ENCODE measurements at places on chromosomes 3 and 15. TPM values are rescaled to one million over a fixed set of nuclear protein-coding genes. Genes with fewer than 3 reads are reported as not detected.

- DNase-seq: no peak
Measured at GRCh38 chr3:123755085-123755484, 129.0 kb downstream of the MYLK start.

DNA sequence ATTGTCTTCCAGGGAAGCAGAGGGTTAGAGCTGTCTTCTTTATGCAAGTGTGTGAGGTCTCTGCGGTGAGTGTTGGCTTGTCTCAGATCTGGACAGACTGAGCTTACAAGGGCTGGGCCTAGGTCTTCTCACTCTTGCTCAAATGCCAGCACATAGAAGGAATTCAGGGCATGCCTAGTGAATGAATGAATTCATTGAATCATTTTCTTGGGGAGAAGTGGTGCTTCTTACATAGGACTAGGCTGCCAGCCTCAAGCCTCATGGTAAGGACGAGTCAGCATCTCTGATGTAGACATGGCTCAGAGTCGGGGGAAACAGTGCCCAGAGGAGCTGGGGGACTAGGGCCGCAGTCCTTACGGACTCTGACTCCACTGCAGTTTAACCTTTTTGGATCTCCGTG, 17.2 kb downstream of the MKRN2 start:
- DNase-seq: peak; percentile 52

DNA sequence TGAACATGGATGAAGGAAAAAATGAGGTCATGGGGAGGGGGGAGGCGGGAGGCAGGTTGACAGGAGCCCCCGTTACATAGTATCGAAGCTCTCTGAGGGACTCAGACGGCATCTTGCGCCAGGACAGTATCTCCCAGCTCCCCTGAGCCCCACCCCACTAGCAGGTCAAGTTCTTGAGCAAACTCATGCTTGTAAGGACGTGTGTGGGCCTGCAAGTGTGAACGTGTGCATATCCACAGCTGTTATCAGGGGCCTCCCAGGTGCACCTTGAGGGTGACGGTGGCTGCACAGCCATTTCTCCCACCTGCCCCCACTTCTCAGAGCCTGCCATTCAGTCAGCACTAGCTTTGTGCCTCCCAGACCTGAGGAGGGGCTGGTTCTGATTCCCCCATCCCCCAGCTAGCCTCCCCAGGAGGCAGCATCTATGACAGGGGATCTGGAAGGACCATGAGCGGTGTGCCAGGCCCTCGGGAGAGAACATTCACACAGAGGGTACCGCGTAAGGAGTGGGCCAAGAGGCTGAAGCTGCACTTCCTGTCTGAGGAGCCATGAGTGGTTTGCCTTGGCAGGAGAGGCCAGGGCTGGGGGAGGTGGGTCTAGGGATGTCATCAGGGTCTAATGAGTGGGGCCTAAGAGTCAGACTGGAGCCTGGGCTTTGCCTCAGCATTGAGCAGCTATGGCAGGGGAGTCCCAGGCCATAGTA, 2.9 kb downstream of the SEMA3F start:
- peak; percentile 44 for DNase-seq

DNA sequence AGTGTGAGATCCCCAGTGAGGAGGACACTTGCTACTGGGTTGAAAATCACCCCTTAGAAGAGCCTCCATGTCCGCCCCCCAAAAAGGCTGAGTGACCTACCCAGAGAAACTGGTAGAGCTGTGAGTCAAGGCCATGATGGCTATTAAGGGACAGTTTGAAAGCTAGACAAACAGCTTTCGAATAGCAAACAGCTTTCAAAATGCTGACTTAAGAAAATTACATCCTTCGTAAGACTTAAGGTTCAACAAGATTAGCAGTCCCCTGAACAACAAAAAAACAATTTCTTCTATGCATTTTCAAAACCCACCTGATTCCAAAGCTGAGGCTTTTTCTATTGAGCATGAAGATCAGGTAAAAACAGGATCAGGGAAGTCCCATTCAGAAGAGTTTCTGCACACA, 269.7 kb upstream of the SOX2 start:
- no peak for DNase-seq

DNA sequence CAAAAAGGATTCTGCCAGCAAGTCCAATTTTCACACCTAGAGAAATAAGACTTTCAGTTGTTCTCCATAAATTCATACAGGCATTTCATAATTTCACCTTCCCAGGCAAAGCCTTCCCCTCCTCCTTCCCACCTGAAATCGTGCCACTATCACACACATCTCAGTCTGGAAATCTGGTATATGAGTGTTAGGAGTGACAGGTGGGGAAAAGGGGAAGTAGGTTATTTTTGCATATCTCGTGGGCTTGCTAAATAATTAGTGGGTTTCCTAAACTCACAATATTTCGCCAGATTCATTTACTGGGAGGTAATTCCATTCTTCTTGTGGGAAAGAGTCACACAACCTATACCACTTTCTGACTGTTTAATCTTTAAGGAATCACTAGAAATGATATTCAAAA, 7.4 kb downstream of the ALDH1A2 start:
- DNase-seq: no peak

GRCh38 chr3:67587811-67588210, 66.6 kb downstream of the SUCLG2 start:
- DNase-seq: no peak

DNA sequence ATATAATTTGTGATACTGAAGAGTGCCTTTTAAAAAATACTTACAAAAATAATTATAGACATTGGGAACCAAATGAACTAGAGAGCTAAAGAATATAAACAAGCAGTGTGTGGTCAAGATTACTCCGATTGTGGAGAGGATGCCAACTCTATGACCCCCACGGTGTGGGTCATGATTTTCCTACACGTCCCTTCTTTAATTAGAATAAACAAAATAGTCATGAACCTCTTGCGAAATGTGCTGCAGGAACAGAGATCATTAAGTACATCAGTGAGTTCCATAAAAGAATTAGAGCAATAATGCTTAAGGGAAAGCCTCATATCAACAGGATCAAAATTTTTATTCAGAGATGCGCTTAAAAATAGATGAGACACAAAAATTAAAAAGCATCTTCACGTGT, 476.6 kb upstream of the ROBO1 start:
- DNase-seq: peak; percentile 38

DNA sequence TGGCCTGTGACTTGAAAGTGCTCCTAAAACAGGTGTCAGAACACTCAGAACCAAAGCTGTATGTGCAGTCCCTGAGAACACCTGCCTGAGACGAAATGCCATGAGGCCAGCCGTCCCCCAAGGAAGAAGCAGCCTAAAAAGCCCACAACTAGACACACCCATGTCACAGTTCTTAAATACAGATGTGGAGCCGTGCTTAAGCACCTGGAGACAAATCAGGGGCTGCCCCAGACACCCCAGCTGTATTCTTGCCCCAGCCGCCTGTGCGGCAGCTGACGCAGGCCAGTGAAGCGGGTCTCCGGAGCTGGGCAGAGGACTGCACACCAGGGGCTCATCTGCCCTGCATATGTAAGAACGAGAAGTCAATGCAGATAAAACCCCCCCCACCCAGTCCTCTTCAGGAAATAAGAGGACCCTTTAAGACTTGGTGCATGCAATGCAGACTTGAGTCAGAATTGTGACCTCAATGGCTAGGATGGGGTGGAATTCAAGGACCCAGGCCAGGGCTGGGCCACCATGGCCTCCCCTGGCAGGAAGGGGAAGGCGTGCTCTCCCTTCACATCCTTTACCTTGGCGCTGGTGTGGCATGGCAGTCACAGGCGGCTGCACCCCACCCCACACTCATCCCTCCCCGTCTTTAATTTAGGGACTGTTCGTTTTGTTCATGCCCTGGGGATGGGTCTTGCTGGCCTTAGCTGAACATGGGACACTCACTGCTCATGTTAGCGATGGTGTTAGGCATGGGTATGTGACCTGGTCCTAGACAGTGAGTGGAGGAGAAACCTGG, 27.7 kb upstream of the PLXNA1 start:
- no peak for DNase-seq

- DNase-seq: no peak
Measured at GRCh38 chr3:184480831-184481230, 80.8 kb upstream of the EPHB3 start.

DNA sequence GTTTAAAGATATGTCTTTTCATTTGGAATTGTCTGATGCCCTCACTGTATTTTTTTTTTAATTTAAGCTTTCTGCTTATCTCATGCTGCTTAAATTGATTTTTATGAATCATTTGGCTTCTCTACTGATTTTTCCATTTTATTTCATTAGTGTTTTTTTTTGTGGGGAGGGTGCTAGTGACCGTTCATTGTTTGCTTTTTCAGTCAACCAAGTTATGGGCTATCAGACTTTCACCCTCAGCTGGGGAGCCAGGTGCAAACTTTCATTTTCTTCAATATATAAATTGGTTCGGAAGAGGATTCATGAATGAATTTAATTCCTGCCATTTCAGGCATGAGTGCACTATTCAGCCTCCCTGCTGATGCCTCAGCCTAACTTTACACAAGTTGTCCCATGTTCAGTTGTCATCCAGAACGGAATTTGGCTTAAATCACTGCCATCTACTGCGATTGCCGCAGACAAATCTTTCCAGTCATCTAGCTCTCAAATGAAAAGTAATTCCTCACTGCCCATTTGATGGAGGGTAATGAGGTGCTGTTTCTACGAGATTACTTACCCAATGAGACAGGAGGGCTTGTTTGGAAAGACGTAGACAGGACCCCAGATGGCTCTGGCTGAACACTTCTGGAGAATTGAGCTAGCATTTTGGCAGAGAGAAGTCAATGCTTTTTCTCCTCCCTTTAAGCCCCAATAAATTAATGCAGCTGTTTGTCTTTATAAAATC, 89.9 kb upstream of the RORA start:
- no peak for DNase-seq

DNA sequence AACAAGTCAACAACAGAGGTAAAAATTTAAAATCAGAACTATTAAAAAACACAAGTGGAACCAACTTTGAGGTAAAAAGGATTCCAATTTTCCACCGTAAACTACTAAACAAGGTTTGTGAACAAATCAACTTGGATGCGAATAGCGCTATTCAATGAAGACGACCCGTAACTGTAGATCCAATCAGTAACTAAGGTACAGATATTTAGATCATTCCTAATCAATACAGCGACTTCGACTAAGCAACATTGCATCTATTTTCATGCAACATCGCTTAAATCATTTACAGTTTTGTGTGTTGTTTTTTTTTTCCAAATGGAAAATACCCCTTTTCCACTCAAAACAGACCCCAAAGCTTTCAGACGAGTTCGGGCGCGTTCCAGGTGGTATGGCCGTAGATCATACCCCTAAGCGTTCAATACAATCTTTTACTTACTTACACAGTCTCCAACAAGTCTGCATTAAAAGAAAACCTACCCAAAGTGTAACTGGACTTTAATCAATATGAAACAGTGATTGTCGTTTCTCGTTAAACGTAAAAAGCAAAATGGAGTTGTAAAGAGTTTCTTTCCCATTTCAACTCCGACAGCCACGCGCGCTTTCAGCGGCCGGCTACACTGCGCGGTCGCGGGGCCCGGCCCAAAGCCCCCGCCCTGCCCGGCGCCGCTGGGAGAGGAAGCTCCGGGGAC, 786 bp downstream of the RHOA start:
- no peak for DNase-seq

DNA sequence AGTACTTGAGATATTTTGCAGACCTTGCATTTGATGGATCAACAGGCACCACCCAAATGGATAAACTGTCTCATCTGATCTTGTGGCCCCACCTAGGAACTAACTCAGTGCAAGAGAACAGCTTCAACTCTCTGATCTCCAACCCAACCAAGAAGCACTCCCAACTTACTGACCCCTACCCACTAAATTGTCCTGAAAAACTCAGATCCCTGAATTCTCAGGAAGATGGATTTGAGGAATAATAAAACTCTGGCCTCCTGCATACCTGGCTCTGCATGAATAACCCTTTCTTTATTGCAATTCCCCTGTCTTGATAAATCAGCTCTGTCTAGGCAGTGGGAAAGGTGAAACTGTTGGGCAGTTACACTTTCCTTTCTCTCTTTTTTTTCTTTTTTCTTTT, 247.9 kb downstream of the ZPLD1 start:
- DNase-seq: no peak

DNA sequence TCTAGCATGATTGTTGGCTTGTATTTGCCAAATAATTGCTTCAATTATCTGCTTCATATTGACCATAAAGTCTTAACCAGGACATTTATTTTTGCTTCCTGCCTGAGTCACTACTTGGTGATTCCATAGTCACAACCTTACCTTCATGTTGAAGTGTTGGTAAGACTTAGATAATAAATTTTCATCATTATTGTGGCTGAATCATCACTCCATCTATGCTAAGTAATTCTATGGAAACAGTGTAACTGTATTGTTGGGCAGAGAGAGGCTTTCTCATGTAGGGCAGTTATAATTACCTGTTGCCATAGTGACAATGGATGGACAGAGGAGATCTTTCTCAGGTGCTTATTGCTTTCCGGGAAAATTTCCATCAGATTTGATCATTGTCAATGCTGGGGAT, 330.7 kb upstream of the LRRC3B start:
- no peak for DNase-seq

- no peak for DNase-seq
Measured at GRCh38 chr3:77588863-77589262, 549.0 kb downstream of the ROBO2 start.

- no peak for DNase-seq
Measured at GRCh38 chr3:54134713-54135112, 12.4 kb downstream of the CACNA2D3 start.

DNA sequence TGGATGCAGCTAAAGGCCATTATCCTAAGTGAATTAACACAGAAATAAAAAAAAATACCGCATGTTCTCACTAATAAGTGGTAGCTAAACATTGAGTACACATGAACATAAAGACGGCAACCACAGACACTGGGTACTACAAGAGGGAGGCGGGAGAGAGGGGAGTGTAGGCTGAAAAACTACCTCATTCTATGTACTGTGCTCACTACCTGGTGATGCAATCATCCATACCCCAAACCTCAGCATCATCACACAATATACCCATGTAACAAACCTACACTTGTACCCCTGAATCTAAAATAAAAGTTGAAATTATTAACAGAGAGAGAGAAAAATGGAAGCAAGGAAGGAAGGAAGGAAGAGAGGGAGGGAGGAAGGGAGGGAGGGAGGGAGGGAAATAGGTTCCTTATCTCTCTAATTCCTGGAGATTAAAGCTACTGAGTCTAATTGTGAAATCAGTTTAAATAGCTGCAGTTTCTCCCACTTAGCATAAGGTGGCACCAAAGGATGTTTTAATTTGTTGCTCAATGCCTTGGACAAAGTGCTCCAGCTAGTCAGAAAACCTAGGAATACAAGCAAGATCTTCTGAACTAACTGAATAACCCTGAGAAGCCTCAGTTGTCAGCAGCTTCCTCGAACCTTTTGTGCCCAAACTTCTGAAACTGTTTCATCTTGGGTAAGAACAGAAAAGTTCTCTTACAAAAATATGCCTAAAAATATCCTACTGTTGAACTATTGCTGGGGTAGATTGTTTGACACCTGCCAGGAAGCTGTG, 79.4 kb upstream of the ATP11B start:
- DNase-seq: peak; percentile 79

MEGF11 gene
- total RNA-seq: not detected

CASR gene
- total RNA-seq: not detected

SCN11A gene
- total RNA-seq: not detected

FMN1 gene
- total RNA-seq: 29.4 TPM

SLC22A14 gene
- not detected for total RNA-seq

EPHA6 gene
- not detected for total RNA-seq

IMPG2 gene
- total RNA-seq: 0.18 TPM

CDHR4 gene
- total RNA-seq: not detected

PARP3 gene
- total RNA-seq: 16.3 TPM

HGD gene
- not detected for total RNA-seq

OR5K2 gene
- not detected for total RNA-seq

STXBP5L gene
- total RNA-seq: not detected

FGD5 gene
- total RNA-seq: not detected

INO80 gene
- total RNA-seq: 13.3 TPM

MYZAP gene
- not detected for total RNA-seq

CA12 gene
- total RNA-seq: 33.7 TPM

PLA2G4E gene
- total RNA-seq: not detected

Data from IMR-90 (cell line).